NCI-H187 treated with DMSO at 0.1 percent for 48 hours (cell line): ENCODE measurements at places on chromosomes 11 and 22.

GRCh38 chr11:67289651-67290479 is 762 bp downstream of the ANKRD13D start:
- no peak for DNase-seq

GRCh38 chr11:43894546-43894945 is 13.9 kb downstream of the ALKBH3 start:
- DNase-seq = no peak

GRCh38 chr11:95375886-95376285 is 144.9 kb upstream of the SESN3 start:
- DNase-seq = no peak

DNA sequence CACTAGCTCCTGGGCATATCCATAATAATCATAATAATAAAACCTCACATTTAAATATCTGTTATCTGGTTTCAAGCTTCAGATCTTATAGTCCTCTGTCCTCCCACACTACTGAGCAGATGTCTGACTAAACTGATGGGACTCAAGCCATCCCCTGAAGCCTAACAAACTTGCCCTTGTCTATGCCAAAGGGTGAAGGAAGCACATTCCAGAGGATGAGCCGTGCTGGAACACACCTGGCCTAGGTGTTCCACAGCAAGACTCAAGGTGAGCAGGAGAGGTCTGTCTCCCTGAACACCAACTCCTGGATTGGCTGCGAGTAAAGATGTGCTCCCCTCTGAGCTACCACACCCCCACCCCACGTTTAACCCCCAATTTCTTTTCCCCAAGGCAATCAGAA is 14.7 kb downstream of the SCUBE2 start:
- no peak for DNase-seq

DNA sequence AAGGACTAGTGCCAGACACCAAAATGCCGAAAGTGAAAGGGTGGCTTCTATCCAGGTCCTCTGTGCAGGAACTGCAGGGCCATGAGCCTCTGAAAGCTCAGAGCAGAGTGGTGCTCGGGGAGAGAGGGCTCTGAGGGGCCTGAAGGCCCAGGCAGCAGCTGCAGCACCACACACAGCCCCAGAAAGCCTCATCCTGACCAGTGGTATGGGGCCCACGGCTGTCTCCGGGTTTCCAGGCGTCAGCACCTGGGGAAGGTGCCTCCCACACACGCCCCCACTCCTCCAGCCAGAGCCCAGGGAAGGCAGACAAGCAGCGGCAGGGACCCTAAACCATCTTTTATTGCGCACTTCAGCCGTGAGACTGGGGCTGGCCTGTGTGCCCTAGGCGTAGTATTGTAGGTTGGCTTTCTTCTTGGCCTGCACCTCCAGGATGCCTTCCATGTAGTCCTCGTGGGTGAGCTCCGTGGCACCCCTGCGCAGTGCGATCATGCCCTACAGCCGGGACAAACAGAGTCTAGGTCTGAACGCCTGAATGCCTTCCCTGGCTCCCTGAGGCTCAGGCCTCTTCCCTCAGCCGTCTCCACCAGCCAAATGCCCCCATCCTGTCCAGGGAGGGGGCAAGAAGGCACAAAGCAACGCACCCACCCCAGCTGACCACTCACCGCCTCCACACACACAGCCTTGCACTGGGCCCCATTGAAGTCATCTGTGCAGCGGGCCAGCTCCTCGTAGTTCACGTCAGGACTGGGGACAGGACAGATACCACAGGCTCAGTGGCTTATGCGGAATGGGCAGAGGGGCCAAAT is 7.6 kb downstream of the PSMC3 start:
- DNase-seq = no peak

- no peak for DNase-seq
Measured at GRCh38 chr22:48556751-48557150, 1270.9 kb downstream of the BRD1 start.

DNA sequence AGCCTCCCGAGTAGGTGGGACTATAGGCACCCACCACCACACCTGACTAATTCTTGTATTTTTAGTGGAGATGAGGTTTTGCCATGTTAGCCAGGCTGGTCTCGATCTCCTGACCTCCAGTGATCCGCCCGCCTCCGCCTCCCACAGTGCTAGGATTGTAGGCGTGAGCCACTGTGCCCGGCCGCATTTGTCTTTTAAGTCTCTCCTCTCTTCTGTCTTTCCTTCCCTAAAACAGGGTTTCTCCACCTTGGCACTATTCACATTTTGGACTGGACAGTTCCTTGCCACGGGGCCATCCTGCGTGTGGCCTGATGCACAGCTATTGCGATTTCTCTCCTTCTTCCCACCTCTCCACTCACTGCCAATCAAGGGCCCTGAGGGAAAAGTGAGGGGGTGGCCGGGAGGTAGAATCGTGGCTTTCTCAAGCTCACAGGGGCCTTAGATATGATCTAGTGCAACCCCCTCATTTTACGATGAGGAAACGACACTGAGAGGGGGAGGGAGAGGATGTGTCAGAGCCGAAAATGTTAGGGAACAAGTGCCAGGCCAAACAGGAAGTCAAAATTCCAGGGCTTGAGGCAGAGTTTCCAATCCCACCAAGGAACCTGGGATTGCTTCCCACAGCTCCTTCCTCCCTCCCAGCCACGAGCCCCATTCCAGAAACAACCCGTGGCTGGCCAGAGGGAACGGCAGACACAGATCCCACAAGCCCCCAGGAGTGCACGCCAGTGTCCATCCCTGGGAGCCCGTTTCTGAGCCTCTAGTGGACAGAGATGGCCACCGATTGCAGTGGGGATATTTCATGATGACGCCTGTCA is 21.2 kb downstream of the SCGB1A1 start:
- no peak for DNase-seq
